ENCODE measurements at places on chromosomes 7 and 10.

DNA sequence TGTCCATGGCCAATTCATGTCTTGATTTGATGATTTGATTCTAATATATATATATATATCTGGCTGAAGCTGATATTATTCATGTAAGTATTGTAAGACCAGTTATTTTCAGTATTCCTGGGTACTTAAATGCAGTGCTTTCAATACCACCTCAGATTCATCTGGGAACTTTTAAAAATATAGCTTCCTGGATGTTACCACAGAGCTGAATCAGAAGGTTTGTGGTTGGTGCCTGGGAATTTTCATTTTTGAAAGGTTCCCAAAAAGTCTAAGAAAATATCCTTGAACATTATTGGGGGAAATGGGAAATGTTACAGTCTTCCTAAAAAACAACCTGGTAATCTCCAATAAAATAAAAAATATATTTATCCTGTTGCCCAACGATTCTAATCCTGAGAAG lies 10.7 kb upstream of the PPP3CB start:
- no peak for DNase-seq

- no peak for DNase-seq
These were observed 32.7 kb upstream of the RASGEF1A start for GRCh38 chr10:43299579-43299978.

DNA sequence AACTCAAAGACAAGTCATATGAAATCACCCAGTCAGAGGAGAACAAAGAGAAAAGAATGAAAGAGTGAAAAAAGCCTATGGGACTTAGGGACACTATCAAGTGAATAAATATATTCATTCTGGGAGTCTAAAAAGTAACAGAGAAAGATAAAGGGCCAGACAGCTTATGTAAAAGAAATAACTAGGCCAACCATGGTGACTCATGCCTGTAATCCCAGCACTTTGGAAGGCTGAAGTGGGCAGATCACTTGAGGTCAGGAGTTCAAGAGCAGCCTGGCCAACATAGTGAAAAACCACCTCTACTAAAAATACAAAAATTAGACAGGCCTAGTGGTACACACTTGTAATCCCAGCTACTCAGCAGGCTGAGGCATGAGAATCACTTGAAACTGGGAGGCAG lies 154.7 kb upstream of the TMEM106B start:
- no peak for DNase-seq

GRCh38 chr7:101163279-101164070 lies 1.9 kb downstream of the VGF start:
- DNase-seq, result peak; percentile 71

DNA sequence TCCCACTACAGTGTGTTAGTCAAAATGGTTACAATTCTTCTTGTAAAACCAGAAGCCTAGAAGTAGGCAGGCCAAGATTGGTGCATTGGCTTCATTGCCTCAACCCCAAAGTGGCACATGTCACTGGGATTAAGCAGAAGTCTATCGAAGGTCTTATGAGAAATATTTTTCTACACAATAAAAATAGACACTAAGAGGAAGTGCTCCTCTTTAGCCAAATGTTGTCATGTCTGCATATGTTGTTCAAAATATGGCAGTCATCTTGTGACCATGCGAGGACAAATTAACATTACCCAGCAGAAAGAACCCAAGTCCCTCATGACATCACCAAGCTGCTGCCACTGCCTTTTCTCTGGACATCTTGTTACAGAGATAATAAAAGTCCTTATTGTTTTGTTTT lies 6.3 kb upstream of the NSMCE4A start:
- no peak for DNase-seq

DNA sequence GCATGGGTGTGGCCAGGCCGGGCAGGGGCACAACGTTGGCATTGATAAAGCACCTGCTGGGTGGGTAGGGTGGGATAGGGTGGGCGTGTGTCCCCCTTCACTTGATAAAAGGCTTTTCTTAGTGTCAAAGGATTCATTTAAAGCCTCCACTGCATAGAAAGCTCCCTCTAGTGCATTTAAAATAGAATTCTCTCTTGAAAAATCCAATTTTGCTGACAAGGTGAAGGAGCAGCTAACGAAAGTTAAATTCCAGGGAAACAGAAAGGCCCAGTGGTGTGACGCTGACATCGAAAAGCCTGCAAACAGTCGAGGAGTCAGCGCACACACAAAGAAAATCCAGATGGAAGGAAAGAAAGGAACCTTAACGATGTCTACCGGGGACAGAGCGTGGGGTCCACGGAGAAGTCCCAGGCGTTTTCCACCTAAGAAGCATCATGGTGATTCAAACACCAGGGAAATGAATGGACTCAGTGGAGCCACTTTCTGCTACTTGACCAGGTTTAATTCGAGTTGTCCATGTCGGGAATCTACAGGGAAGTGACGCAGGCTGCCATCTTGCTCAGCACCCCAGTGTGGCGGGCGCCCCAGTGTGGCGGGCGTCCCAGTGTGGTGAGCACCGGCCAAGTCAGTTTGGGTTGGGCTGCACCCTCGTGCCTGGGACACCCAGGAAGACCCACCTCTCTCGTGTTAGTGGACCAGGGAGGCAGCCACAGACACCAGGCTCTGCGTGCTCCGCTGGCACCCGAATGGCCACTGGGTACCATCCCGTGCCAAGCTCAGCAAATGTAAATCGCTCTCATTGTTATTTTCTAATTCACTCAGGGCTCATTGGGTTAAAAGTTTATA lies 217.8 kb downstream of the DNAJB6 start:
- DNase-seq, result no peak

DNA sequence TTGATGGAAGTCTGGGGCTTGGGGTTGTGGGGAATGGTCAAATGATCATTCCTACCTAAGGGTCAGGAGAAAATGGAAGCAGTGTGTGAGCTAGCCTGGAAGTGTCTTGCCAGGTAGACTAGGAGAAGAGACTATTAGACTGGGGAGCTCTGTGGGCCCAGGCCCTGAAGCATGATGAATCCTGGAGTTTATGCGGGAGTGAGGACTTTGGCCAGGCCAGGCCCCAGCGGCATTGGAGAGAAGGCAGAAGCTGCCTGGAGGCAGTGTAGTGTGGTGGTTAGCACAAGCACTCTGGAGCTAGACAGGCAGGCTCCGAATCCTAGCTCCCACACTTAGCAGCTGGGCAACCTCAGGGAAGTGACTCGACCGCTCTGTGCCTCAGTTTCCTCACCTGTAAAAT lies 29.3 kb downstream of the ZMIZ1 start:
- DNase-seq, result no peak

DNA sequence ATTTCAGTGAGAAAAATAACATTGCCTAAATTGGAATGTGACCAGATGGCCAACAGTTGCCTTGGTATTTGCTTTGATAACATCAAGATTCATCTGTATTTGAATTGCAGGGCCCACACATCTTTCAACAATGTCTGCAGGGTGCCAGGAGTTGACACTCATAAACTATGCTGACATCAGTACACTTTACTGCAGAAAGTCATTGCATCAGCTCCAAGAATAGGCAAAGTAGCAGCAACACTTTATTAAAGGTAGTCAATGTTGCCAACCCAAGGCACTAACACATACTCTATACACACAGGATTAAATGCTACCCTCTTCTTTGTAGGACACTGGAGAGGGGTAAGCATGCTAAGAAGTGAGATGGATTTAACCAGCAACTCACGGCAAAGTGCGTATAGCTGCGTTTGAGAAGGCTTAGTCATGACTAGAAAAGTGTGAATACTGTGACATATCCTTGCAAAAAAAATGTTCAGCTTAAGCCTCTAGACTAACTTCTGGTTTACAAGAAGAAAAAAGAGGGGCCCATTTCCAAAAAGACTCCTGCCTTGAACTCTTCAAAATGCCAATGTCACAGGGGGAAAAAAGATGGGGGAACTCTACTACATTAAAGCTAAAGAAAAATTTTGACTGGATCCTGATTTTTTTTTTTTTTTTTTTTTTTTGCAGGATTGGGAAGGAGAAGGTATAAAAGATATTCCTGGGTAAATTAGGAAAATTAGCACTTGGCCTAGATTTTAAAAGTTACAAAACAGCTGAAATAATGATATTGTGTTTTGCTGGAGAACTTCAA lies 2.2 kb downstream of the BBIP1 start:
- DNase-seq, result no peak

DNA sequence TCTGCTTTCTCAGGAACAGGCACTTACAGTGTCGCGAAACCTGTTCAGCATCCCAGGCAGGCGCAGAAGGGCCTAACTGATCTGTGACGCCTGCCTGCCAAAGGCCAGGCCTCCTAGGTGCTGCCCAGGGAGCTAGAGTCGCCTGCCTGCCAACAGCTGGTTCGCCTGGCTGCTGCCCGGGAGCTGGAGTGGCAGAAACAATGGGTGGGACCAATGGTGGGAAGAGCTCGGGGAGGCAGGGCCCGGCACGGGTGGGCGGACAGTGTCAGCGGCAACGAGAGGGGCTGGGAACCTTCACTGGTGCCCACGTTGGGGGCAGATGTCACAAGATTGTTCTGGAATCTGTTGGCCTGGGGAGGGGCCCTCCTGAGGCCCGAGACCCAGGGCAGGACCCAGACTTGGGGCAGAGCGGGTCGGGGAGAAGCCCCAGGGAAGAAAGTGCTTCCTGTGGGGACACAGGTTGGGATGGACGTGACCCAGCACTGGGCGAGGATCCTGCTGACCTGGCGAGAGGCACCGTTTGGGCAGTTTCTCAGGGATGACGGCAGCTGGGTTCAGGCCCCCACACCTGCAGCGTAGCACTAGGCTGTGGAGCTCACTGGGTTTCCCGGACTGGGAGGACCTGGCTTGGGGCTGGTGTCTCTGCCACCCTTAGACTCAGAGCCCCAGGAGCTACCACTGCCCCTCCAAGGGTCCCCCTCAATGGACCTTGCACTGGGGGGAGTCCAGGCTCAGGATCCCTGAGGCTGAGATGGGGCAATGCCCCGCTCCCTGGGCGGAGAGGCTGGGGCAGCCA lies 181.8 kb downstream of the ELFN1 start:
- DNase-seq, result no peak

DNA sequence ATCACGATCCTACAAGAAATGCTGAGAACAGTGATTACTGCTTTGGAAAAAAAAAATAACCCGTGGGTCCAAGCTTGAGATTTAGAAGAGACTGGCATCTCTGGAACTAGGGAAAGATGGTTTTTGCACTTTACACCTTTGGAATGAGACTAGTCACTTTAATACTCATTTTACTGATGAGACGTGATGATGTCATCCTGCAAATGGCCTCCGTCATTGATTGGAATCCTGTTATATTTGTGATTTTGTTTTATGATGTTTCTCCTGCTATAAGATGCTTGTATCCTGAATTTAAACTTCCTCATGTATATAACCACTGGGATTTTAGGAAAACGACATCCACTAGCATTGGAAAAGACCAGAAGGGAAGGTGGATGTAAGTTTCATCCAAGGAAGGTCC lies 361.3 kb upstream of the AOAH start:
- DNase-seq, result no peak

GRCh38 chr7:28112012-28112411 lies 68.6 kb downstream of the JAZF1 start:
- DNase-seq, result no peak

DNA sequence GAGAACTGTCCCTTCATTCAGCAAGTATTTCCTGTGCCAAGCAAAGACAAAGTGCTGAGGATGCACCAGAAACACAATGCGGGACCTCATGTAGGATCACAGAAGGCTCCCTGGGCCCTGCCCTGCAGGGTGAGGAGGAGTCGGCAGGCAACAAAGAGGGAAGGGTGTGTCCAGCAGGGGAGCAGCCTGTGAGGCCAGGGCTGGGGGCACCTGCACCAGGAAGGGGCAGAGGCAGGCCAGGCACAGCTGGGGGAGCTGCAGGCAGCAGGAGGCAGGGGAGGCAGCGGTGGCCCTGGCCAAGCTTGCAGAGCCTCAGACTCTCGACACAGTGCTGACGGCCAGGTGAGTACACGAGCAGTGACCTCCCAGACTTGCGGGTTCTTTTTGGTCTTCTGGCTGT lies 123.3 kb downstream of the SLIT1 start:
- no peak for DNase-seq

DNA sequence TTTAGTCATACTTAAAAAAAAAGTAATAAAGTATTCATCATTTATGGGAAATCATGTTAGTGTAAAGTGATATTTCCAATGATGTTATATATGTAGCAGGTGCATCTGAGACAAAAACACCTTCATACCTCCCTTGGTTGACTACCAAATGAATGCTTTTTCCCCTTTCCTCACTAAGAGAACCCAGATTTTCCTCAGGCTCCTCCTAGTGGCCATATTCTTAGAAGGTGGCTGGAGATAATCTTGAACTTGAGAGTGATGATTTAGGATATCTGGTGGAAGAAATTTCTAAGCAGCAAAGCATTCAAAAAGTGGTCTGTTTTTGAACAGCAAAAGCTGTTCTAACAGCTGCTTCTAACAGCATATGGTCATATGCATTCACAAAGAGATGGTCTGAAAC lies 16.8 kb upstream of the DNAH11 start:
- DNase-seq, result no peak

DNA sequence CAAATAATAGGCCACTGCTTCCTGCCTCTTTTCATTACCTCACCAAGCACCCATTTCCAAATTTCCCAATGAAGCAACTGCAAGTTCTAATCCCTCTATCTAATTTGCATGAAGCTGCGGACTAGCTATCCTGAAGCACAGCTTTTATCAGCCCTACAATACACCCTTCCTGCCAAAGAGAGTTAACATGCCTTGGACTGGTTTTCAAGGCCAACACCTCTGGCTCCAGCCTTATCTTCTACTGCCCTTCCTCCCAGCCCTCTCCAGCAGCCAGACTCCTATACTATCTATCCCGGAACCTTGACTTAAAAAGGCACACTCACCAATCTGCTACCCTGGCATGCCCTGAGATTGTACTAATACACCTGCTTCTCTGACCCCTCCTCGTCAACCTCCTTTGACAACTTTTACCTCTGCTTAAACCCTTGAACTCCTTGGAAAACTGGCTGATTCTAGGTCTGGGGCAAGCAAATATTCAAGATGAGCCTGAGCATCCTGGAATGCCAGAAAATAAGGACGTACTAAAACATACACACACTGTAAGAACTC lies 73.4 kb downstream of the SGMS1 start:
- no peak for DNase-seq

DNA sequence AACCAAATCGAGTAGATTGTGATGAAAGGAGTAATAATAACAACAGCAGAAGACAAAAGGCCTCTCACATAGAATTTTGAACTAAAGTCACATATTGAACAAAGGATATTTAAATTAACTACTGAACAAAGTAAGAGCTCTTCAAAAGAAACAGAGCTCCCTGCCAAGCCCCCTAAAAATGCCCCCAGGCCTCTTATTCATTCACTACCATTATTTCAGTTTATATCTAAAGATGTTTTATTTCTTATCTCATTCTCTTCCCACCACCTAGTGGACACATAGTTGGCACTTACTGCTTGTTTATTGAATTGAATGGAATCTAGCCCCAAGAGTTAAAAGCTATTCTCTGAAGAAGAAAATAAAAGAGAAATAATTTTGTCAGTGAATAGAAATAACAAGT lies 37.4 kb downstream of the VCL start:
- DNase-seq, result no peak

DNA sequence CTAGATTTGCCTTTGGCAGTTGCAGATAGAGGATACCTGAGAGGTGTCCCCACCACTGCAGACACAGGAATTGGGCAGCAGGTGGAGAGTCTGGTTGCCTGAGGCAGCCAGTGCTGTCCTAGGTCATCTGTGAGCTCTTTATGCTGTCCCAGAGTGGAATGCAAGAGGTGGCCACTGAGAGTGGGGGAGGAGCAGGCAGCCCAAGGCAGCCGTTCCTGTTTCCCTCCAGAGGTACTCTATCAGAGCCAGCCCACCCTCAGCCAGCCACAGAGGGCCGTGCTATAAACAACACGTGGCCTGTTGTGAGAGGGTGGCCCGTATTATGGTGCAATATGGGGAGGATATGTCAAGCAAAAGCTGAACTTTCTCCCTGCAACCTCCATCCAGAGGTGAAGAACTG lies 8.5 kb downstream of the LRRC18 start:
- DNase-seq, result no peak

- no peak for DNase-seq
These were observed 26.3 kb downstream of the DNMBP start for GRCh38 chr10:99983280-99983988.

- DNase-seq, result peak; percentile 37
These were observed 48.5 kb upstream of the ARL4A start for GRCh38 chr7:12638851-12639456.
